ENCODE measurements at places on chromosomes 7 and 10.

GRCh38 chr10:101694674-101695403 is at the start of gene FBXW4:
Gene FBXW4 (minus strand): TSS chr10:101695170. CDS start chr10:101695105, 65 bp downstream.
- peak; percentile 40 for DNase-seq

DNA sequence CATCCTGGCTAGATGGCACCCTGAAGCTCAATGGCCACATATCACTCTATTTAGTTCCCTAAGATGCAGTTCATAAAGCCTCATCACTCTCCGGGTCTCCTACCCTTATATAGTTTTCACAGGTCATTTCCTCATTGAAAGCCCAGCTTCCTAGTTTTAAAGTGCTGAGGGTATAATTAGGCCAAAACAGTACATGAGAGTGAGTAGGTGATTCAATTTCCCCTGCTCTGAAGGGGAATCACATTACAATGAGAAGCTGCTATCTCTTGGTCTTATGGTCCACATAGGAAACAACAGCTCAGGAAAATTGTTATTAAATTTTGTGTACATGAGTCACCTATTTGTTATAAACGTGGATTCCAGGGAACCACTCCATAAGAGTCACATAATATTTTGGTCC is 162.0 kb downstream of the SEMA3E start:
- DNase-seq: no peak

DNA sequence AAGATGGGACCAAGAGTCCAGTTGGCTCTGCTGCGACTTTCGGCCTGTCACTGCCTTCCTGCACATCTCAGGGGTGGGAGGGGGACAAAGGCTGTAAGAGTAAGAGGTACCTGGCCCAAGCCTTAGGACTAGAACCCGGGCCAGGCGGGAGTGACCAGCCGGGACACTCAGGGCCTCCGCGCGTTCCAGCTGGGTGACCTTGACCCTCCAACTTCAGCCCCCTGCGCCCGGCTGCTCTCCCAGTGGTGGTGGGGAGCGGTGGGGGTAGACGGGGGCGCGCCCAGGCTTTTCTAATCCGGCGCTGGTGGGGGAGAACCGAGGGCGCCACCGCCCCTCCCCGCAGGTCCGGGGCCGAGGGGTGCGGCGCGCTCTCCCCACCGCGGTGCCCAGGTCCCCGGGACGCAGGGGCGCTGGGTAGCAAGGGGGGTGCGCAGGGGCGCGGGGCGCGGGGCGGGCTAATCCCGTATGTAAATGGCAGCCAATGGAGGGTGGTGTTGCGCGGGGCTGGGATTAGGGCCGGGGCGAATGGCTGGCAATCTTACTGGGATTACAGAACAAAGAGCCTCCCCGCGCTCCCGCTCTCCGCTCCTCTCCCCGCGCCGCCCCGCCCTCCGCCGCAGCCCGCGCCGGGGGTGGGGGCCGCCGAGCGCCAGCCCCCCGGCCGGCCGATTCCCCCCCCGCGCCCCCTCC is at the start of gene GTF2IRD1:
GTF2IRD1 (plus strand) TSS at position 585 of the 690 bp plus-strand sequence. CDS start 54,175 bp downstream, outside the sequence.
- DNase-seq: peak; percentile 77

- no peak for DNase-seq
These were observed 15.2 kb upstream of the C10orf53 start for GRCh38 chr10:49664006-49664841.

- DNase-seq: no peak
These were observed 1078.1 kb downstream of the SORCS1 start for GRCh38 chr10:106086391-106086790.

DNA sequence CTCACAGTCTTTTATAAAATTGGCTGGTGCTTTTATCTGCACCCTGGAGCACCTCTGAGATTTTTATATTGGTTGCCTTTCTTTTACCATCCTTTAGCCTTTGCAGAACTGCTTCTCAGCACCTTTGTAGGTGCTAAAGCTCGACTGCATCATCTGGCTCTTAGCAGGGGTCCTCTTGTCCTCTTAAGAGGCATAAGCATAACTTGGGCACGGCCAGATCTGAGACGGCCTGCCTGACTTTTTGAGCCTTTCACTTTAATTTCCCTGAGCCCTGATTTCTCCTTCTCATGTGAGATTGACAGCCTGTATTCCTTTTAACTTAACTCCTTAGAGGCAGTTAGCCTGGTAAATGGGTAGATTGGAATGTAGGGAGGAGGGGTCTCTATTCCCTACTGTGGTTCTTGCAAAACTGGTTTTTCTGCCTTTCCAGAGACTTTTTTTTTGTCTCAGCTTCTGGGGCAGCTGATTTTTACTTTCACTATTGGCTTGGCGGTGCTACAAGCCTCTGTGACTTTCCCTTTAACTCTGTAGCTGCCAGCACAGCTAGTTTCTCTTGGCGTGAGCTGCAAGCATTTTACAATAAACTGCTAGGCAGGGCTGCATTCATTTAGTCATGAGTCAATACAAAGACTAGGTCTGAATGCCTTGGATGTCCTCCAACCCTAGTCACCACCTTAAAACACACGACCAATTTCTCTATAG is 24.0 kb downstream of the ZPBP start:
- DNase-seq: peak; percentile 9

- DNase-seq: no peak
These were observed 239.2 kb downstream of the EXOC4 start for GRCh38 chr7:133491846-133492652.

GRCh38 chr7:150377196-150377595 is 1.9 kb upstream of the ZNF775 start:
- no peak for DNase-seq

DNA sequence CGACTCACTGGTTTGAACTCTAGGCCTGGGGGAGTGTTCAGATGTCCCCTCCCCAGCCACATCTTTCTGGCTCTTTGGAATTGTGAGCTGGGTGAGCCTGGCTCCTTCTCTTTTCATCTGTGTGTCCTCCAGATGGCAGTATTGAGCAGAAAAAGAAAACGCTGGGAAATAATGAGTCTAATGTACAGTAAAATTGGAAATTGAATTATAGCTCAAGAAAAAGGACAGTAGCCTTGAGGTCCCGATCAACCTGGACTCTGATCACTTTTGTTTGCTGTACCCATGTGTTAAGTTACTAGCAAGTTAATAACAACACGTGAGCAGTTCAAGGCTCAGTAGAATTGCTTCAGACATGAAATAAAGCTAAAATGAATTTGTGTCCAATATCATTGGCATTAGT is 77.9 kb downstream of the SNX10 start:
- DNase-seq: peak; percentile 76

DNA sequence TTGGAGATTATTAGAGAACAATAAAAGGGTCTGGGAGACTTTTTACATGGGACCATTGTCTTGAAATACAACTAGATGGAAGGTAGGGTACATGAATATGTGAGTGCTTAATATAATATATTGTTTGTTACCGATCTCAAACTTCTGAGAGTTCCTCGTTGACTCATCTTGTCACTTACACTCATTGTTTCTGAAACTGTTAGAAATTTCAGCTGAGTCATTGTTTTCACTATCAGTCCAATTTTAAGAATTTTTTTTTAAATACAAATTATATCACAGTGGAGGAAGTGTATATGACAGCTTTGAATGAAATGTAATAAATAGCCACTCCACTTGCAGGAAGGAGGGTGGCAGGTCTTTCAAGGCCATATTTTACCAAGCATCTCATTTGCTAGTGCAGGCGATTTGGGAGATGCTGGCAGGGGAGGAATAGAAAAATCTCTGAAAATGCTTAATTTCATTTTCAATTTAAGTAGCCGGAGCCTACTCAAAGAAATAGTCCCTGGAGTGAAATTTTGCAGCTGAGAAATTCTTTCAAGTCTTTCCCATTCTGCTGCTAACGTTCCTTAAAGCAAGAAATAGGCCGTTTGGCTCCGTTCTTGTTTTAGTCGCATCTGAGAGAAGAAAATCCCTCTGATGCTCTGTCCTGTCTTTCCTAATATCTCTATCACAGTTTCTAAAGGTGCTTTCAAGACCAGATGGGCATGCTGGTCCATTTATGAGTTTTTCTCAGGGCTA is 1404.2 kb upstream of the CELF2 start:
- no peak for DNase-seq

- DNase-seq: no peak
These were observed 297.7 kb downstream of the PTPRN2 start for GRCh38 chr7:158289761-158290523.

- no peak for DNase-seq
These were observed 20.2 kb upstream of the SRPK2 start for GRCh38 chr7:105408791-105409410.

DNA sequence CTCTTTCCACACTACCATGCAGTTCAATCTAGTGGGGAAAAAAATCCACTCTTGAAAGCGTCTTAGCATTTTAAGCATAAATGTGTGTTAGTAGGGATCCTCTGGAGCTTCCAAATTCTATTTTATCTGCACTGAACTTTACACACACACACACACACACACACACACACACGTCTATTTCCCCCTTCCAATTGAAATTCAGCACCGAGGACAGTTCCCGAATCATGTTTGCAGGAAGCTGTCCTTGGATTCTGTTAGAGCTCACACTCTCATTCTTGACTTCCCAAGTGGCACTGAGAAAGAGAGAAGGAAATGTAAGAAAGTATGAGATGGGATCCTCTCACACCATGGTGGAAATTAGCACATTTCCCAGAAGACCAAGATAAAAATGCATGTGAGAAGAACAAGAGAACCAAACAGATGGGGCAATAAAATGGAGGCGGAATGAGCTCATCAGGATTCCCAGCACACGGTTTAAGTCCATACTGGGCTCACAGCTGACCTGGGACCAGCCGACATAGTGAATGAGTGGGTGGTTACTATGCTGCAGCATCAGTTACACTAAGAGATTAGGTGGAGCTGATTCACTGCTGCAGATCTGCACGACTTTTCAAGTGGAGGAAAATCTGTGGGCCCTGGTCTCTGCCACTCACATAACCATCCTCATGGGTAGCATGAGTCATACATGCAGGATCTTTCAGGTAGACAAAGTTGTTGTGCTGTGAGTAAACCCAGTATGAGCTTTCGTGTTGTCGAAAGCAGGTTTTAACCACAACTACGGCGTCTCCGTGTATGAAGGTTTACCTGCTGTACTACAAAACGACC is 3.3 kb upstream of the NPTX2 start:
- no peak for DNase-seq

DNA sequence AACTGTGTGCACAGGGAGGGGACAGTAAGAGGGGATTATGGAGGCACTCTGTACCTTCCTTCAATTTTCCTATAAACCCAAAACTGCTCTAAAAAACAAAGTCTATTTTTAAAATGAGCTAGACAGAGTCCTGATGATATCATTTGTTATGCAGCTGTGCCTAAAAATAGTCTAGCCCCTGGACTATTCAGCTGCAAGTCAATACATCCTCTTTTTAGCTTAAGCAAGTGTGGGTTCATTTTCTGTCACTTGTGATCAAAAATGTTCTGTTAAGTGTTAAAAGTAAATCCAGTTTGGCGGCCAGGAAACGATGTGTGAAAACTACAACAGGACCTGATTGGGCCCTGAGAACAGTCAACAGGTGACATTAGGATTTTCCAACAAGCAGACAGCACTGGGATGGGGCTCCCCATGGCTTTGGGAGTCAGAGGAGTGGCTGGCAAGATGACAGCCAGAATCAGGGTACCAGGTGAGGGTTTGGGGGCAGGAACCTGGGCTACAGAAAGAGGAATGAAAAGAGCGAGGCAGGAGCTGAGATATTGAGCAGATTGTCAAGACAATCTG is 33.9 kb downstream of the FAM107B start:
- no peak for DNase-seq

GRCh38 chr10:81082621-81083376 is 545.1 kb downstream of the SH2D4B start:
- DNase-seq: no peak

DNA sequence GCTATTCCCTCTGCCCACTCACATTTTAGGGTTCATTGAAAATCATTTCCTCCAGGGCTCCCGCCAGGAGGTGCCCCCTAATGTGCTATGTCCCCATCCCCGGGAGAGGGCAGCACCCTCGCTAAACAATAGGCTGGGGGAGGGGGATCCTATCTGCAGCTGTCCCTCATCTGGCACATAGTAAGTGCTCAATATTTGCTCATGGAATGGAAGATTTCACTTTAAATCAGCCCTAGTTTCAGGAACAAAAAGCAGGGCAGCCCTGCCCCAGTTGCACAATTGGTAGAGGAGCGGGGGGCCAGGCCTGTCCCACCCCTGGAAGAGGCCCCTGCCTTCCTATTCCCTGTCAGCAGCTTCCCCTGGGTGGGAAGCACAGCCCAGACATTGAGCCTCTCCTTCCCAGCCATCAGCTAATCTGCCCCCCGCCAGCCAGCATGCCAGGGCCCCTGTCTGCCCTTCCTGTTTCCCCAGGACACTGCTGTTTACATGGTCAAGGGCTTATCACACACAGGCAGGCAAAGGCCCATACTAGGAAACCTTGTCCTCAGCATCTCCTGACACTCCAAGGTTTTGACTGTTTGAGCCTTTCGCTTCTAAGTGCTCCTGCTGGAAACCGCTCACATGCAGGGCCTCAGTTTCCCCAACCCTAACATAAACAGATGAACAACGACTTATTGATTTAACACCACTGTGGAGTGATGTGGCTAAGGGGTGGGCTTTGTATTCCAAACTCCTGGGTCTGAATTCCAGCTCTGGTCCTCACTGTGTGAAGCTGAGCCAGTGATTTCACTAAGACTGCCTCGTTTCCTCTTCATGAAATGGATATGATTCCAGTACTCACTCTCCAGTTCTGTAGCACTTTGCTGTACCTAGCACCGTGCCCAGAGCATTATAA is 130.7 kb upstream of the ZMIZ1 start:
- no peak for DNase-seq

DNA sequence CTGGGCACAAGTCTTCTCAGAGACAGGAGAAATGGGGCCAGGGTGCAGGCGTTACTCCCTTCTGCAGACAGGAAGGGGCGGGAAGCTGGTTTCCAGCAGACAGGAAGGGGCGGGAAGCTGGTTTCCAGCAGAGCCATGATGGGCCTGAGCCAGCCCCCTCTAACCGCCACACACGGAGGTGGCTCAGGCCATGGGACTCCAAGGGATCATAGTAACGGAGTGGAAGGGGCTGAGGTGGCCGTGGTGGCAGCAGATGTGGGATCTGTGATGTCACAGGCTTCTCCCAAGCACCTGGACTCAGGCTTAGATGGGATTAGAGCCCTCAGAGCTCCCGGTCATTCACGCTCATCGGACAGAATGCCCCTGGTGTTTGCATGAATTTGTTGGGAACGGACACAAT is 177.8 kb downstream of the USP6NL start:
- DNase-seq: no peak

- no peak for DNase-seq
These were observed 117.7 kb downstream of the CYTH3 start for GRCh38 chr7:6154542-6155404.

GRCh38 chr10:1177936-1178335 is 121.8 kb downstream of the WDR37 start:
- DNase-seq: no peak

- DNase-seq: no peak
These were observed 122.1 kb downstream of the CDK6 start for GRCh38 chr7:92714280-92714679.

GRCh38 chr7:25171071-25171470 is 46.0 kb upstream of the CYCS start:
- no peak for DNase-seq

GRCh38 chr7:48259463-48260280 is 88.4 kb downstream of the ABCA13 start:
- no peak for DNase-seq

All from NCI-H1092 treated with DMSO at 0.1 percent for 48 hours (cell line).